Esophagus squamous epithelium (tissue), 5 donors: ENCODE measurements at places on chromosomes 12 and 14.

DNA sequence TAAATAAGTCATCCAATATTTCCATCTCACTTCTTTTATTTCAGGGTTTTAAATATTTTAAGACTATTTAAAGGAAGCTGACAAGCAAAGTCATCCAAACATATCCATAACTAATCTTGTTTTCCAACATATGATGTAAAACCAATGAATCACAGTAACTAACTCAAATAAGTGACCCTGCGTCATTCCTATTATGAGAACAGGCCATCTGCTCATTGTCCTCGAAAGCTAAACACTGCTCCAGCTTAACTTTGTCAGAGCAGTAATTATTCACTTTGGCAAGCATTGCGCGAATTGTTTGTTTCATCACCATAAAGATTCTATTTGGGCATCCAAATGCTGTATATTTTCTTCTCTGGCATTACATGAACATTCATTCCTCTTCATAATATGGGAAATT is 99.1 kb downstream of the CAPZA3 start:
- no peak for DNase-seq

- no peak for DNase-seq
These were observed 64.8 kb upstream of the OVCH1 start for GRCh38 chr12:29562110-29562804.

- no peak for DNase-seq
These were observed 320.1 kb downstream of the DAD1 start for GRCh38 chr14:22268875-22269274.

GRCh38 chr14:71709987-71710386 is 222.2 kb upstream of the RGS6 start:
- no peak for DNase-seq

GRCh38 chr12:98053202-98053601 is 462.2 kb upstream of the TMPO start:
- DNase-seq: no peak

GRCh38 chr12:128611736-128612135 is 212.0 kb downstream of the SLC15A4 start:
- no peak for DNase-seq

- no peak for DNase-seq
These were observed 13.9 kb downstream of the COPZ1 start for GRCh38 chr12:54338698-54339296.

DNA sequence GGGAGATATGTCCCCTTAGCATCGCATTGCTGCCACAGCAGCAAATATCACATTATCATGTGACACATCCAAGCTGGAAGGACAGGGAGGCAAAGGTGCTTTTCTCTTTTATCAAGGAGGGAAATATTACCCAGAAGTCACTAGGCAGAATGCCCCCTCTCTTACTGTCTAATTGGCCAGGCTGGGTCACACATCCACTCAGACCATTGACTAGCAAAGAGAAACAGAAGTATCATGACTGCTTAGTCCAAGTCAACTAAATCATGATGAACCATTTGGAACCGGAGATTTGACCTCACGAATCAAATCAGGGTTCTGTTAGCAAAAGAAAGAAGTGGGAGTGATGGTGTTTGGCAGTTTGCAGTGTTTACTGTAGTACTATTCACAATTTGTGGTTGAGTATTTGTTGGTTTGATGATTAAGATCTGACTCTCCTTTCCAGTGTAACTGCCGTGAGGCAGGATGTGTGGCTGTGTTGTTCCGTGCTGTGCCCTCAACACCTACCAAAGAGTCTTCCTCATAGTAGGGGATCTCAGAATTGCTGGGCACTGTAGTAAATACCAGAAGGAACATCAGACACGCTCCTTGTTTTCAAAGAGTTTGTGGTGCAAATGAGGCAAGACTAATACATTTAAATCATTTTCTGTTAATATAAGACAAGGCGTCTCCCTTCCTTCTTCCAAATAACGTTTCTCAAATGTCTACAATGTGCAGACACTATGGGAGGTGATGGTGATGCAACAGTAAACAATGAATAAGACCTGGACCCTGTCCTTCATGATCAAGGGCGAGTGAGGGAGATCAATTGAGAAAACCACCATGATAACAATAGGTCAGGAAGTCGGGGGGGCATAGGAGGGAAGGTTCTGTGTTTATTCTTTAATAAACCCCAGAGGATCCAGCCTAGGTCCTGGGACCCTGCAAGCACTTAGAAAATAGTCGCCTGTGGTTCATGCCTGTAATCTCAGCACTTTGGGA is 194.4 kb upstream of the CRY1 start:
- no peak for DNase-seq
